ENCODE measurements at places on chromosomes 4 and X. TPM values are rescaled to one million over a fixed set of nuclear protein-coding genes. Genes with fewer than 3 reads are reported as not detected.

Gene MAGEA2B
- 1.2 TPM for total RNA-seq

Gene FRMPD3
- total RNA-seq: 2.8 TPM

- no peaks in the 10 kb centered on the region for H3K27me3 ChIP-seq
- H3K4me1 ChIP-seq: no peaks in the 10 kb centered on the region
- H3K4me3 ChIP-seq: no peak overlapping the region
- H3K36me3 ChIP-seq: no peaks in the 10 kb centered on the region
Observed at GRCh38 chr4:90122355-90122748, 4.8 kb upstream of the CCSER1 start.

DNA sequence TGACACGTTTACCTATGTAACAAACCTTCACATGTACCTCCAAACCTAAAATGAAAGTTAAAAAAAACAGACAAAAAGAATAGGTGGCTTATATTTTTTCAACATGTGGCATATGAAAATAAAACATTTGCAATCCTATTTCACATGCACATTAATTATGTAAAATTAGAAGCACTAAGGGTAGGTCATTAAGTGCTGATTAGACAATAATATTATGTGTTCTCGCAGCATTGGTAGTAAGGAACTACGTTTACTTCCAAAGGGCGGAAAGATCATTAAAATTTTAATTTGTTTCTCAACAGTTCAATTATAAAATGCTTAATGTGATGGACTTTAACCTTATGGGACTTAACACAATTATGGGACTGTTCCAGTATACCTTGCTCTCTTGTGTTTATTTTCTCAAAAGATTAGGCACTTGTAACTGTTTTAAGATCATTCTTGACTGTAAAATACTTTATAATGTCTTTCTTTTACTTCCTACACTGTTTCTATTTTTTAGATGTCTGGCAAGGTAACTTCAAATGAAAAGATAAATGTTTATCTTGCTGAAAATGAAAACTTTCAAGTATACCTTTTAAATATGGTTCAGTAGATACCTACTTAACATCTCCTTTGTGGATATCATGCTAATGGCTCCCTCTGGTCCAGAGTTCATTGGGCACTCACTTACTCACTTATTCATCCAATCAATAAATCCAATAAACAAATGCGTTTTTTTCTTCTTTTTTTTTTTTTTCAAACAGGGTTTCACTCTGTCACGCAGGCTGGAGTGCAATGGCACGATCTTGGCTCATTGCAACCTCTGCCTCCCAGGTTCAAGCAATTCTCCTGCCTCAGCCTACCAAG lies 202.0 kb downstream of the ARAP2 start:
- no peak overlapping the region for H3K4me3 ChIP-seq
- H3K4me1 ChIP-seq: no peaks in the 10 kb centered on the region
- no peaks in the 10 kb centered on the region for H3K36me3 ChIP-seq
- H3K27ac ChIP-seq: no peak overlapping the region

DNA sequence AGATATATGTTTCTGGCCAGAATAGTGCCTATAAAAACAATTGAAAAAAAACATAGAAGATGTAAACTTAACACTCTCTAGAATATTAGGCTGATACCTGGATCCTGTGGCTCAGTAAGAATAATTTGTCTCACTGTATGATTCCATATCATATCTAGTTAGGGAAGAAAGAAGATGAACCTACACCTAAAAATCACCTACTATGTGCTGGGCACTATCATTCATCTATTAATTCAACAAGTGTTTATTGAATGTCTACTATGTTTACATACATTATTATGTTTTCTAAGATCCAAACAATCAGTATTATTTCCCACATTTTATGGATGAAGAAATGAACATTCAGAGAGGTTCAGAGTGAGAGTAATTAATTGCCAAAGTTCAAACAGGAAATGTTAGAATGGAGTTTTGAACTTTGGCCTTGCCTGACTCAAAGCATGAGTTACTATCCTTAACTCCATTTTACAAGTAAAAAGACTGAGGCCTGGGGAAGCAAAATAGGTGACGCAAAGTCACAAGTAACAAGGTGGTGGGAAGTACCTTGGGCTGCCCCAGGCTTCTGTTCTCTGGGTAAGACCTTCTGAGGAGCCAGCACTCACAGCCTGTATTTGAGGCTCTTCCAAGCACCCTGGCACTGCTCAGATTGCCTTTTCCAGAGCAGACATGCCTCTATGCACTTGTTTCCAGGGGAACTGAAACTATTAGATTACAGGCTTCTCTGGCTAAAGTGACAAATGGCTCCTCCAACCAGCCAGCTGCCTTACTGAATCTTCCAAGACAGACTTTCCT lies 111.1 kb upstream of the ACSL4 start:
- no peaks in the 10 kb centered on the region for H3K27me3 ChIP-seq
- no peak overlapping the region for H3K4me3 ChIP-seq
- H3K4me1 ChIP-seq: peaks cover 32% of the 10 kb centered on the region
- DNase-seq: peak; percentile 66
- H3K36me3 ChIP-seq: no peaks in the 10 kb centered on the region

GRCh38 chr4:69910016-69910782 lies 20.7 kb upstream of the CSN1S1 start:
- no peak for DNase-seq
- no peak overlapping the region for H3K4me3 ChIP-seq
- no peaks in the 10 kb centered on the region for H3K4me1 ChIP-seq
- H3K36me3 ChIP-seq: no peaks in the 10 kb centered on the region
- H3K27ac ChIP-seq: no peak overlapping the region

DNA sequence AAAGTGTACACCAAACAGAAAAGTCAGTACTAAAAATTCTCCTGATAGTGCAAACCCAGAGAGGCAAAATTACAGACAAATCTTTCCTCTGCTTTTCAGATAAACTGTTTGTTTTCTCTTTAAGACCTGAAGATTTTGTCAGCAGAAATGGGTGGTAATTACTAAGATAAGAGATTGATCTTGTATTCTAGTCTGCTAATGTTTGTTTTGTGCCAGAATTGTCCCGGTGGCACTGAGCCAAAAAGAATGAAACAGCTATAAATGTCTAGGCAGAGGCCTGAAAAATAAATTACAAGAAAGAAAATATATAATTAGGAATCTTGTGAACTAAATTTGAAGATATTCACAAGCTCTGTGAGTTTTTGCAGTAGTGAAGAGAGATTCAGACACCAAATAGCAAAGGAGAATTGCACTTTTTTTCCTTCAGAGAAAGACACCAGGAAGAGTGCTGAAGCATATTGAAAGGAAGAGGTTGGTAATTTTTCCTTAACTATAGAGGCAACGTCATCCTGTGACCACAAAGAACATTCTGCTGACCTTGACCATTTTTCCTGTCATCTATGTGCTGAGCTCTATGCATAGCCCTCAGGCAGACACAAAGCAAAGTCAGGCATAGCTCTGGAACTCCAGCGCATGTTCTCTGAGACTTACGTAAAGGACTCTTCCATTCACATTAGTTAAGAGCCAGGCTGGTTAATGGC lies 314.5 kb upstream of the RASGEF1B start:
- no peak overlapping the region for H3K4me3 ChIP-seq
- no peaks in the 10 kb centered on the region for H3K36me3 ChIP-seq
- no peak overlapping the region for H3K27ac ChIP-seq

Data from astrocyte (in vitro differentiated cells and primary cell).